Posterior cingulate gyrus (tissue), 11 donors: ENCODE measurements at places on chromosomes 2 and 18.
A peak's percentile ranks its signal among the peaks of the same experiment; 100 is the strongest.

- no peak for DNase-seq
Observed at GRCh38 chr2:44110444-44110843, 58.2 kb upstream of the PPM1B start.

DNA sequence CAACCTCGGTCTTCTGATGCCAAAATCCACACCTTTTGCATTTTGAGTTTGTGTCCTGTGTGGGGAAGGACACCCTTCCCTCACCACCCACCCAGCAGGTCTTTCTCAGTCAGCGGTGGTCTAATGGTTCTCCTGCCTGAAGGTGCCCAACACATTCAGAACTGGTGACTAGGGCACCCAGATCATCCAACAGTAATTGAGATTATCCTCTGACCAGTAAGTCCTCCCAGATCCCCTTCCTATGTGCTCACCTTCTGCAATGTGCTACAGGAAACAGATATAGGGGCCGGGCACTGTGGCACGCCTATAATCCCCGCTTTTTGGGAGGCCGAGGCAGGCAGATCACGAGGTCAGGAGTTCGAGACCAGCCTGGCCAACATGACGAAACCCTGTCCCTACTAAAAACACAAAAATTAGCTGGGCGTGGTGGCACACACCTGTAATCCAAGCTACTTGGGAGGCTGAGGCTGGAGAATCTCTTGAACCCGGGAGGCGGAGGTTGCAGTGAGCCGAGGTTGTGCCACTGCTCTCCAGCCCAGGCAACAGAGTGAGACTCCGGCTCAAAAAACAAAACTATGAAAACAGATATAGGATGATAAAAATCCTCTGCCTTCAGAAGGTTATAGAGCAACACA is 56.2 kb downstream of the REEP1 start:
- no peak for DNase-seq

DNA sequence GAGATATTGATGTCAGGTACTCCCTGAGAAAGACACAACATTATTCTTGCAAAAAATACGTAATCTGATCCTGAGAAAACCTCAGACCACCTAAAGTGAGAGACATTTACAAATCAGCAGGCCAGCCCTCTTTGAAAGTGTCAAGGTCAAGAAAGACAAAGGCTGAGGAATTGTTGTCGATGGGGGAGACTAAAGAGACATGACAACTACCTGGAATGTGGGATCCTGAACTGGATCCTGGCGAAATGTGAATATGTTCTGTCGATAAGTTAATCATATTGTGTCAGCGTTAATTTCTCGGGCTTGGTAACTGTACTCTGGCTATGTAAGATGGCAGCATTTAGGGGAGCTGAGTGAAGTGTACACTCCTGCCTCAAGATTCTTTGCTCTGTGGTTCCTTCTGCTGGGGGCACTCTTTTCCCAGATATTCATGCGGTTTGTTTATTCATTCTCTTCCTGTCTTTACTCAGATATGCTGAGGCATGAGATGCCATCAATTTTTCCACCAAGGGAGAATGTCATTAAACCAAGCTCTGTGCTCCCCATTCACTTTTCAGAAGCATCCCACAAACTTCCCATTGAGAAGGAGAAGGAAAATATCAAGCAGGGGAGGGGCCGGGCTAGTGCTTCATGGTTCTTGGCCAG is 154.9 kb downstream of the CAPN13 start:
- no peak for DNase-seq

DNA sequence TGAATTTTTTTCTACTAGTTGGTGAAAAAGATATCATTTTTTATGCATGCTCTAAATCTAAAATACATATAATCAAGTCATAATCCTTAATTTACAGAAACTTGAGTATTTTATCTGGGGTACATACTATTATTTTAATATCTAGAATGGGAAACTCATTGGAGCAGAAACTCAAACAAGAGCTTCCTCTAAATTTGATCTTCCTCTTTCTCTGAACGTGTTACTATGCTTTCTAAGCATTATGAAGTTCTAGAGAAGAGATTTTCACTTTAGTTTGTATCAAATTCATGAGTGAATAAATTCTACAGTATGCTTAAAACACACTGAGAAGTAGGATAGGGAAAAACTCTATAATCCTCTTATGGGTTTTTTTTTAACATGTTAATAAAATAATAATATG is 20.6 kb upstream of the SLC38A11 start:
- no peak for DNase-seq

GRCh38 chr2:240538031-240538780 is 19.6 kb downstream of the ANKMY1 start:
- no peak for DNase-seq

DNA sequence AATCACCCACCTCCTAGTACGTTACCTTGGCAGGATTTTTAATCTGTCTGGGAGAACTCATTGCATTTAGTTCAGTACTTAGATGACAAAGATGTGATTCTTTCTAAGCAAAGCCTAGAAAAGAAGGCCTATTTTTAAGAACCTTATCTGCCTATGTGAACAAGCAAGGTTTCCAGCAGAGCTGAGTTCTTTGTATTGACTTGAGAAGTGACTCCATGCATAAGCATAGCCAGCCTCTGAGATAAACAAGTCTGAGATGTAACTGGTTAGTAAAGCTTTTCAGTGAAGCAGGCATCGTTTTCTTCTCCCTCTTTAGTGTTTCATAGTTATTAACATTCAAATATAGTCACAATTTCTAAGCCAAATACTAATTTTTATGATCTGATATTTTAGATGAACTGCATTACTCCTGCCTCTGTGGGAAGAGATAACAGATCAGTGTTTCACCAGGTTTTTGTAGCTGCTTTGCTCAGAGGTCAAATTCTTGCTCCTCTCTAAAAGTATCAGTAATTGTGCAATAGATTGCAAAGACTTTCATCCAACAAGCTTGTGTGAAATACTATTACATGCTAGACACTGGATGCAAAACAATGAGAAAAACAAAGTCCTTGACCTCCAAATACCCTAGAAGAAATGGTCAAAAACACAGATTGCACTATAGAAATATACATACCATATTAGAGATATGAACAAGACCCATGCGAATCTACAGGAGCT is 107.8 kb downstream of the MBD2 start:
- no peak for DNase-seq

DNA sequence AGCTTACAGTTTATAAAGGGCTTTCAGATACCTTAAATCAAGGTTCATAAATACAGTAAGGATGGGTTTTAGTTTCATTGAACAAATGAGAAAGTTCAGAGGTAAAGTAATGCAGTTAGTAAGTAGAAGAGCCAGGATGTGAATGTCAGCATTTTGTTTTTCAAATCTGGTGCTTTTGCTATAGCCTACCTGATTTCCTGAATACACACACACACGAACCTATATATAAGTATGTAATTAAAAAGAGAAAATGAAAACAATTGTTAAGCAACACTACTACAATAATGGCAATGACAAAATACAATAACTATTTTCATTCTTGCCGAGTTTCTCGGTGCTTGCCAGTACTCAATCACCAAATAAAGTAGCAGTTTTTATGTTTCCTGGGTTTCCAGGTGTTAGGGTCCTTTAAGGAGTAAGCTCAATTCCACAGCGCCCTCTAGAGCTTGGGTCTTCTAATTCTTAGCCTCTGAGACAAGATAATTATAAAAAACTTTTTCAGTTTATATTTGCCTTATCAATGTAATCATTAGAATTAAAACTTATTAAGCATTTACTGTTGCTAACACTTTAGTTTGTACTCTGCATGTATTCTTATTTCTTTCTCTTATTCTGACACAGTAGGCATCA is 512.9 kb upstream of the ACVR2A start:
- DNase-seq: no peak

DNA sequence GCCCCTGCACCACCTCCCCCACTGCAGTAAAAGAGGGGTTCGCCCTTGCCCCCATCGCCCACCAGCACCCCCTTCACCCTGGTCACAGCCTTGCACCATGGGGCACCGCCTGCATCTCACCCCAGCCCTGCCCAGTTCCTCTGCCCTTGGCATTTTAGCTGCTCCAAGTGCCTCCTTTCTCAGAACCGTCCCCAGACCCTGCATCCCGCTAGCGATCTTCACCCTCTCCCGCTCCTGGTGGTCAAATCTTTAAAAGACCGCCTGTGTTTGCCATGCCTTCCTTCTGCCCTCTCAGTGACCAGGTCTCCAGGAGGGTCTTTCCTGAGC is 114.7 kb upstream of the OTOS start:
- no peak for DNase-seq

DNA sequence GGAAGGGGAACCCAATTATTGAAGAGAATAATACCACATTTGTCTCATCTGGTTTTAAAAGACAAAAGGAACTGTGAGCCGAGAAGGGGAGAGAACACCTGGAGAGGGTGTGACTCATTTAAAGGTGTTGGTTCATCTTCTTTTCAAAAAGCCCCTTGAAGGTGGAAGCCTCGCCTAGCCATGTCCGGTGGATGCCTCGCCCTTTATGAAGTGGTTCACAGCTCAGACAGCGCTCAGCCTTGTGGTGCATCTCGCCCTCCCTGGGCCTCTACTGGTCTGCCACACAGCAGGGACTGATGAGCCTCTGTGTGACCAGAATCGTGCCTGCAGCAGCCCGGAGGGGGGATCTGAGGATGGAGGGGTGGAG is 290.0 kb upstream of the CXCR4 start:
- no peak for DNase-seq

- no peak for DNase-seq
Observed at GRCh38 chr2:176079831-176080539, 3.8 kb downstream of the EVX2 start.

DNA sequence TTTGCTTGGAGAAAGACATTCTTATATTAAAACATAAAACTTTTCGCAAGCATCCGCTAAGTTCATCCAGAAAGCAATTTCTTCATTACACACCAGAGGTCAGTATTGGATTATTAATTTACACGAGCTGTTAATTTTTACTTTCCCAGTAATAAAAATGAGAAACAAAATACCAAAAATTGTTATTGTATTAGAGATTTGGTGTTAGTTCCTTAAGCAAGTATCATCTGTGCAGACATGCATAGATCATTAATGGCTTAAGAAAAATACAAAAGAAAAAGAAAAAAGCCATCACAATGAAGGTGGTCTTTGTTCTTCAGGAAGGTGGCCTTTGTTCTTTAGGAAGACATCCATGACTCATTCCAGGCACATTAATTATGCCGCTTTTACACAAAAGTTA is 53.6 kb upstream of the HNMT start:
- DNase-seq: no peak

DNA sequence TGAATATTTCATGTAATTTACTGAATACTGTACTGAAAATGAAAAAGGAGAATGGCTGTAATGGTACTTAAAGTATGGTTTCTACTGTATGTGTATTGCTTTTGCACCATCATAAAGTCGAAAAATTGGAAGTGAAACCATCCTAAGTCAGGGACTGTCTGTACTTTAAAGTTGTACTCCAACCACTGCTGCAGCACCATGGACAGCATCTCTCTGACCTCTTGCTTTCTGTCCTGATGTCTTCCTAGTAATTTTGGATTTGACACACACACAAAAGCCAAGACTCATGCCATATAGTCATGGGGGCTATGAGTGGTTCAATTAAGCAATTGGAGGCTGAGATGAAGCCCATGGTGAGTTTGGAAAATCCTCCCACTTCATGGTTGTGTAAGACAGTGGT is 256.3 kb upstream of the PKDCC start:
- DNase-seq: no peak

GRCh38 chr2:118320196-118320595 is 231.9 kb downstream of the INSIG2 start:
- no peak for DNase-seq

GRCh38 chr2:172472446-172473033 is 45.2 kb downstream of the ITGA6 start:
- DNase-seq: no peak

GRCh38 chr18:29434650-29435049 is 1257.7 kb upstream of the CDH2 start:
- no peak for DNase-seq

- peak; percentile 21 for DNase-seq
Observed at GRCh38 chr2:4553241-4553640, 849.9 kb downstream of the DCDC2C start.

GRCh38 chr2:172516299-172516698 is 39.6 kb upstream of the PDK1 start:
- no peak for DNase-seq

DNA sequence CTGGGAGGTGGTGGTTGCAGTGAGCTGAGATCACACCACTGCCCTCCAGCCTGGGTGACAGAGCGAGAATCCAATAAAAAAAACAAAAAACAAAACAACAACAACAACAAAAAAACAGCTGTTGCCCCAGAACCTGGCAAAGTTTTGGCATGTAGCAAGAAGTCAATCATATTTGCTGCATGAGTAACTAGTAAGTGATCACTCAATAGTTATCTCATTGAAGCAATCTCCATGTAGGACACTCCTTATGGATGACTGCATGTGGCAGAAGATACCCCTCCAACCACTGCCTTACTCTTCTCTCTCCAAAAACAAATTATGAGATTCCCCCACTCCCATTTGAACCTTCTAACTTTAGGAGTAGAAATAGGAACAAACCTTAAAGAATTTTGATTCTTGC is 113.7 kb downstream of the TTC27 start:
- no peak for DNase-seq

- DNase-seq: no peak
Observed at GRCh38 chr2:41909584-41909983, 138.2 kb upstream of the PKDCC start.

- DNase-seq: no peak
Observed at GRCh38 chr2:18490901-18491300, 69.6 kb downstream of the RDH14 start.

GRCh38 chr2:76851000-76851399 is 671.2 kb downstream of the LRRTM4 start:
- DNase-seq: no peak

DNA sequence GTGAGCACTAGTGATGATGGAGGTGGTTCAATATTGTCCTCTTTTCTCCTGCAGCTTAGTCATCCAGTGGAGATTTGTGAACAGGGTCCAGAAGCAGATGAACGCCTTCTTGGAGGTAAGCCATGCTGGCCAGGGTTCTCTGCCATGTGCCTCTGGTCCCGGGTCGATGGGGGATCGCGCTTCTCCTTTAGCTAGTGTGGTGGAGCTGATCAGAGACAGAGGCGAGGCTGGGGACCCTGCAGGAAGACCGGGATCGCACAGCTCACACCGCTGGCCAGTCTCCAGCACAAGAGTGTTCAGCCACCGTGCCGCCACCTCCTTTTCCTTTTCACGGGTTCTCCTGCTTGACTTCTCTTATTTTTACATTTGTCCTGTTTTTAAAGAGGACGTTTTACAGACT is 243.4 kb downstream of the ALPK2 start:
- no peak for DNase-seq

- DNase-seq: no peak
Observed at GRCh38 chr2:121611730-121612705, 37.2 kb downstream of the CLASP1 start.

DNA sequence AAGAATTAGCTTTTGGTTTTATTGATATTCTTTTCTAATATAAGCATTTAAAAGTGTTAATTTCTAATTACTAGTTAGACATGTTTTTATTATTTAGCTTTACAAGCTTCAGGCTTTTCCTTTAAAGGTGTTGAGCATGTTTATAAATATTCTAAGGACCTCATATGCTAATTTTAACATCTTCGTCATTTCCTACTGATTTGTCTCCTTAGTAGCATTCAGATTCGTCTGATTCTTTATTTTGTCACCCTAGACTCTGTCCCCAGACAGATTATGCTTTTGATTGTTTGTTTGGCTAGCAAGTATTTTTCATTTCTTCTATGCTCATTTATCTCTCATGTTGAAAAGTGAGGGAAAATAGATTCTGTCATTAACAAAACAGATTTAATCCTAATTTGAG is 51.7 kb downstream of the EIF5B start:
- DNase-seq: no peak

GRCh38 chr2:23603581-23603980 is 218.6 kb downstream of the KLHL29 start:
- DNase-seq: no peak
